Psoas muscle (tissue), 8 donors: ENCODE measurements at places on chromosomes 2 and 18. TPM values are rescaled to one million over a fixed set of nuclear protein-coding genes. Genes with fewer than 3 reads are reported as not detected.

DNA sequence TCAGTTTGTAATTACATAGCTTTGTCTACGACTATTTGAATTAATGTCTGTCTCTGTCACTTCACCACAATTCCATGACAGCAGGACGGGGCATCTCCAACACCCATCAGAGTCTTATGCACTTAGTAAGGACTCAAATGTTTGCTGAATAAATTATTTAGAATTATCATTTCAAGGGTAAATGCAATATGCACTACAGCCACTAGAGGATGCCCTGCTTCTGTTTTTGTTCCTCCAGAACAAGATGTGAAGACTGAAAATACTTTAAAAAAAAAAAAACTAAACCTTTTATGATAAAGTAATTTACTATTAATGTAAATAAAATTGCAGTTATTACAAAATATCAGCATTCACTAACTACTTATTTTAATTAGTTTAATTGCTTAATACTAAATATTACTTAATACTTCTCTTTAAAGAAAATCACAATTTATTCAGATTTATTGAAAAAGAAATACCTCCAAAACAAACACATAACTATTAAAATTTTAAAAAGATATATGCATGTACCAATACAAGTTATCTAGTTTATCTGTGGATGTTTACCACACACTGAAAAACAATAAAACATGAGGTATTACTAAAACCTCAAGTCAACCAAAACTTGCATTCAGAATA is 3.2 kb downstream of the PIGN start:
- DNase-seq = no peak

The ABCG8 gene
- not detected for total RNA-seq

DNA sequence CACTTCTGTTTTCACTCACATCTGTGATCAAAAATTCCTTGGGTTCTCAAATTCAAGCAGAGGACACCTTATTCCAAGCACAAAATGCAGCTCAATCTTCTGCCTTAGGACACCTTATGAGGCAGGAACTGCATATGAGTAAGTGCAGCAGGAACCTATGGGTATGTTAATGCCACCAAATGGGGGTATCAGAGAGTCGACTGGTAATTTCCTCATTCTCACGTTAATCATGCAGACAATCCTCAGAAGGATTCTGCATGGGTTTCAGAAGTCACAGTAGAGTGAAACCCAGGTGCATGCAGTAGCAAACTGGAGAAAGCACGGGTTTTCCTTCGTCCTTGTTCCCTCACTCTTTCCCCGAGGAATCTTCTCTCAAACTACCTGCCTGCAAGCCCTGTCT is 452.8 kb downstream of the CBLN2 start:
- no peak for DNase-seq

The FMNL2 gene
- total RNA-seq = 11.0 TPM

DNA sequence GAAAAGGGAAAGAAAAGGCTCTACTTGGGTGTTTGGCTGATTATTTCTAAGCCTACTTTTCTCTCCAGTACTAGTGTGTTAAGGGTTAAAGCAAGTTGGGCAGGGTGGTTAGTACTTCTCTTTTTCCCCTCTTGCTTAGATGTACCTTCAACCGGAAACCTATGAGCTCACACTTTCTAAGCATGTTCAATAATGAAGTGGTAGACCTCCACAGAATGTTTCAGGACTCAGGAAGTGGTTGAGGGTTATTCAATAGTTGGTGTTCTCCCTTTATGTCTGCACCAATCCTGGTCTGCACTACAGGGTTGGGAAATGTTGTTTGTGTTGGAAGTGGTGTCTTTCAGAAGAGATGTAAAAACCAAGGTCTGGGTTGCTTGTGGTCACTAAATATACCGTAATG is 137.1 kb downstream of the ZEB2 start:
- DNase-seq = no peak

The GCG gene
- total RNA-seq = not detected

DNA sequence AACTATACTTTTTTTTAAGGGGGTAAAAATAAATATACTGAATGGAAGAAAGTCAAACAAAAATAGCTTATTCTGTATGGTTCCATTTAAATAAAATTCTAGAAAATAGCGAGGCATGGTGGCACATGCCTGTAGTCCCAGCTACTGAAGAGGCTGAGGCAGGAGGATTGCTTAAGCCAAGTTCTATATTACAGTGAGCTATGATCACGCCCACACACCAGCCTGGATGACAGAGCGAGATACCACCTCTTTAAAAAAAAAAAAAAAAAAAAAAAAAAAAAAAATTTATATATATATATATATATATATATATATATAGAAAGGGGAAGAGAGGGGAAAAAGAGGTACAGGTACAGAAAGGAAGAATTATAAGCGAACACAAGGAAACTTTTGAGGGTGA is 77.7 kb downstream of the MEMO1 start:
- DNase-seq = no peak

GRCh38 chr2:105827351-105828096 is 82.8 kb downstream of the NCK2 start:
- no peak for DNase-seq

The RFX8 gene
- not detected for total RNA-seq

GRCh38 chr2:168964251-168964807 is 63.2 kb downstream of the G6PC2 start:
- DNase-seq = no peak

The SGPP2 gene
- 0.29 TPM for total RNA-seq

- peak; percentile 53 for DNase-seq
Observed at GRCh38 chr18:22169889-22170420, 566 bp downstream of the GATA6 start.

The CFAP210 gene
- total RNA-seq = not detected

DNA sequence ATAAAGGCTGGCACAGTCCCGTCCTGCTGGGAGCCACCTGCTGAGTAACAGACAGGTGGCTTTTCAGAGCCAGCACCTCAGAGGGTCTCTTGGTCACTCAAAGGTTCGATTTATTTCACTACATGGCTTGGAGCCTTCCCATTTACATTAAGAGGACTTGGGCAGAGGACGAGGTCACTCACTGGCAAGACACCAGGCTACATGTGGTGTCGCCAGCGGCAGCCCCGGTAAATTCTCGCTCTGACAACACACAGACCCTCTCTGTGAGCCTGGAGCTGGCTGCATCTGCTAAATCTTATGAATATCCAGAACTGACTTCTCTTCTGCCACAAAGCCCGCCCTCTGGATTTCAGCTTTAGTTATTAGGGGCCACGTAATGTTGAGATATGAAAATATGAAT is 254.7 kb downstream of the VAPA start:
- no peak for DNase-seq

The DCC gene
- total RNA-seq = not detected

The RUFY4 gene
- total RNA-seq = not detected

The DPYSL5 gene
- total RNA-seq = not detected

DNA sequence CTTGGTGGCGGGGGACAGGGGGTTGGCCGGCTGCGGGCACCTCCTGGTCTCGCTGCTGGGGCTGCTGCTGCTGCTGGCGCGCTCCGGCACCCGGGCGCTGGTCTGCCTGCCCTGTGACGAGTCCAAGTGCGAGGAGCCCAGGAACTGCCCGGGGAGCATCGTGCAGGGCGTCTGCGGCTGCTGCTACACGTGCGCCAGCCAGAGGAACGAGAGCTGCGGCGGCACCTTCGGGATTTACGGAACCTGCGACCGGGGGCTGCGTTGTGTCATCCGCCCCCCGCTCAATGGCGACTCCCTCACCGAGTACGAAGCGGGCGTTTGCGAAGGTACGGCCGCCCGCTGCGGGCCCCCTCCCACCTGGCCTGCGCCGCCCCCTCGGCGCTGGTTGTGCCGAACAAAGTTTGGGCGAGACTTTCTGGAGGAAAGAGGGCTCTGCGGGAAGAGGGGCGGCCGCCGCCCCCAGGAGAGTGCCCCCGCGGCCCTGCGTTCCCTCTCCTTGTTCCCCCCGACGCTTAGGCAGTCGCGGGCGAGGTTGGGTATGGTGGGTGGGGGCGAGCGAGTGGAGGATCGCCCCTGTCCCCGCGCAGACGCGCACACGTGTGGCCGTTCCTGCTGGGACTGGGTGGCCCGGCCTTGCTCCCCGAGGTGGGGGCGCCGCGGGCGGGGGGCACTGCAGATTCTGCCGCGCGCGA is 866 bp downstream of the CRIM1 start:
- DNase-seq = peak; percentile 76

DNA sequence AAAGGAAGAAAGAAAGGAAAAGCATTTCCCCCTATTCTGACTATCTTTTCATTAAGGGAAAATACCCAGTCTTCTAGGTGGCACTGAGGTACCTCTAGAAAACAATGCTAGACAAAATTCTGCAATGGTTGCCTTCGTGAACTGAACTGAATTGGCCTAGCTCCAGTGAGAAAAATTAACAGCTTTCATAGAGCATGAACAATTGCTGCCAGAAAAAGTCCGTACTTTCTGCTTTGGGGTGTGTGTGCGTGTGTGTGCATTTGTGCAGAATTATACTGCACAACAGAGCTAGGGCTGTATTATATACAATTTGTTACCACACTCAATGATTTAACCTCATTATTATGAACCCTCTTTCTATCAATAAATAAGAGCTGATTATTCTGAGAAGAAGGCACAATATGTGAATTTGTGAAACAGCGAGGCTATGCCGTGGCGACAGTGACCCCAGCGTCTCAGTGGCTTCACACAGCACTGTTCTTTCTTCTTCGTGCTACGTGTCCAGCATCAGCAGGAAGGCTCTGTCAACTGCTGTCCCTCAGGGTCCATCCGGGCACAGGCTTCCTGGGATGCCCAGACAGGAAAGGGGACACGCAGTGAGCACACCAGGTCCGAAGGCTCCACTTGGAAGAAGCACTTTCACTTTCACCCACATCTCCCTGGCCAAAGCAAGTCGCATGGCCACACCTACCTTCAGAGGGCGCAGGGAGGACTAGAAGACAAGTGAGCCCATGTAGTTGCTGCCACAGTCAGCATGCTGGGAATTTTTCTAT is 47.5 kb downstream of the PTGR3 start:
- DNase-seq = peak; percentile 63

DNA sequence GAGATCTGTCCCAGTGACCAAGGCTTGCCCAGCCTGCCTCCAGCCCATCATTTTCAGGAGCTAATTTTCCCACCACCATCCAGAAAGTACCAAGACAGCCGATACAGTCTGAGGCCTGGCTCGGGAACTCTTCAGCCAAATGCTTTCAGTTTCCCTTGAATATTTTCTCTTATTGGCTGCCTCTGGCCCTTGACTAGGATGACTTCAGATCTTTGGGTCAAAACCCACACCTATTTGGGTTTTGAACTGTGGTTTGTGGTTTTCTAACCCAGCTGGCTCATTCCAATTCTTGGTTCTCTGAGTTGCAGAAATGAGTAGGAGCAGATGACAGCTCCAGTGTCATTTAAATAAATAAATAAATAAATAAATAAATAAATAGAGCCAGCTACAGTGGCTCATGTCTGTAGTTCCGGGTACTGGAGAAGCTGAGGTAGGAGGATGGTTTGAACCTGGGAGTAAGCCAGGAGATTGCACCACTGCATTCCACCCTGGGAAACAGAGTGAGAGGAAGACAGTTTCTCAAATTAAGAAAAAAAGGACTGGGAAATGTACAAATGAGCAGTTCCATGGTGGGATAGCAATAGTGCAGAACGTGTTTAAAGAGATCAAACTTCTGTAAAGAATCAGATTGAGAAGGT is 465.0 kb upstream of the SOX11 start:
- no peak for DNase-seq

DNA sequence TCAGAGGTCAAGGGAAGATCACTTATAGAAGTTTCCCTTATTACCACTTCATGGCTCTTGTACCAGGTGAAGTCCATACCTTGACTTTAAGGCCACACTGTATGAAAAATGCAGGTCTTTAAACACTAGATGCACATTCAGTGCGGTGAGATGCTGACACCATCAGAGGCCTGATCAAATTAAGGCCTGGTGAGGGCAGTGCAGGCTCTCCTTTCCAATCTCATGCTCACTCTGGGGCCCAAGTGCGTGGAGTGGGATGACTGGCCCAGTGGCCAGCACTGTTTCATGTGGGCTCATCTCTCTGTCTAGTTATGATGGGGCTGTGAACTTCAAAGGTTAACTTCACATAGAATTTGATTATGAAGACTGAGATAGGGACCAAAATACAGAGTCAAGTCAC is 281.1 kb downstream of the SLC4A3 start:
- DNase-seq = no peak

- no peak for DNase-seq
Observed at GRCh38 chr2:146143971-146144370, 1624.1 kb upstream of the ZEB2 start.

GRCh38 chr2:231364961-231365810 is 30.3 kb upstream of the B3GNT7 start:
- DNase-seq = no peak

DNA sequence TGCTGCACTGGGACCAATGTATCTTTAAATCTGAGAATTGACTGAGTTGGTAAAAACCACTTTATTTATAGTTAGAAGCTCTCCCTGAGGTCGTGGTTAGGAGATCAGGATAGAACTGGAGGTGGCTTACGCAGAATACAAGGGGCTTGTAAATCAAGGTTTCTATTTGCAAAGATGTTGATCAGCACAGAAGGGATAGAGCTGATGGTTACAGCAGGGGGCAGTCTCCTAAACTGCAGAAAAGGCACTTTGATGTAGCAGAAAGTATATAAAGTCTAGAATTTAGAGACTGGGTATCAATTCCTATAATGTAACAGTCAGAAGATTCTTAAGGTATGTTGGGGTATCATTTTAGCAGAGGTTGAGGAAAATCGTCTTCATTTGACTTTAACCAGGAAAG is 25.2 kb upstream of the ACVR1 start:
- no peak for DNase-seq

The TMEM163 gene
- total RNA-seq = not detected

DNA sequence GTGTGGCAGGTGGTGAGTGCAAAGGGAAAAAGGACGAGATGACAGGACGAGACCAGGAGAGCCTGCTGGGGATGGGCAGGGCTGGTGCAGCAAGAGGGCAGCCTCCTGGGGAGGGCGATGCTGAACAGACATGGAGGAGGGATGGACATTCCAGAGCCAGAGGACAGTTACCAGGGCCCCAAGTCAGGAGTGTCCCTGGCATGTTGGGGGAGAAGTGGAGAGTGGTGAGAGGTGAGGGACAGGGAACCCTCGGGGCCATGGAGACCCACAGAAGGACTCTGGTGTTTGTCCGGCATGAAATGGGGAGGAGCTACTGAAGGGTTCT is 19.0 kb downstream of the MTERF4 start:
- DNase-seq = no peak

- no peak for DNase-seq
Observed at GRCh38 chr2:71858071-71858470, 289.6 kb downstream of the CYP26B1 start.

DNA sequence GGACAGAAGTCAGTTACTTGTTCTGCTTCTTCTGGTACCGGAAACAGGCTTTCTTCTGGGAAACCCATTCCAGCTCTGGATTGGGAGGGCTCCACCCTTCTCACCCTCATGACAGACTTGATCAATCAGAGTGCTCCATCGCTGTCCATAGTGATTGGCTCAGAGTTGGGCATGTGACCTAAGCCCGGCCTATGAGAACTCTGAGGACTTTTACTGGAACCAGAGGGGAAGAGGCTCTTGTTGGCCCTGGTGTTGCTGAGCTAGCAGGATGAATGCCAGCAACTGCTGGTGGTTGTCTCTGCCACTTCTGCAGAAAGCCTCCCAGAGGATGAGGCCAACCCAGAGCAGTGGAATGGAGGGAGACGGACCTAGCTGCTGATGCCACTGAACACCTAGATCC is 33.3 kb downstream of the TMEM37 start:
- DNase-seq = no peak
